ENCODE measurements at places on chromosomes 13 and 19.

GRCh38 chr13:44259045-44260027, 114.3 kb upstream of the SERP2 start:
- DNase-seq: peak; percentile 71

DNA sequence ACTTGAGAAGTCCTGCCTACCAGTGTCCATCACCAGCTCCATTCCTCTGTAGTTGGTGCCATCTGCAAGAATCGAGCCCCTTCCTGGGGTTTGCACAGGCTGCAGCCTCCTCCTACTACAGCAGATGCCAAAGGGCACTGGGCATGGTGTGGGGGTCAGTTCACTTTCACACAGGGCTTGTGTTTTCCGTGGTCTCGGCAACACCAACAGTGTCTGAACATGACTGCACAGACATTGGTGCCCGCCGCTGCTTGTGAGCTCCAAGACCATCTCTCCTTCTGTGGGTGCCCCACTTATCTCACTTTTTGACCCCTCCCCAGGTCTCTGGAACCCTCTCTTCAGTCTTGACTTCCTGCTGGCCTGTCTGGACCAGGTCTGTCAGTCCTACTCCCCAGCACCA, 15.2 kb downstream of the ZNF446 start:
- no peak for DNase-seq

DNA sequence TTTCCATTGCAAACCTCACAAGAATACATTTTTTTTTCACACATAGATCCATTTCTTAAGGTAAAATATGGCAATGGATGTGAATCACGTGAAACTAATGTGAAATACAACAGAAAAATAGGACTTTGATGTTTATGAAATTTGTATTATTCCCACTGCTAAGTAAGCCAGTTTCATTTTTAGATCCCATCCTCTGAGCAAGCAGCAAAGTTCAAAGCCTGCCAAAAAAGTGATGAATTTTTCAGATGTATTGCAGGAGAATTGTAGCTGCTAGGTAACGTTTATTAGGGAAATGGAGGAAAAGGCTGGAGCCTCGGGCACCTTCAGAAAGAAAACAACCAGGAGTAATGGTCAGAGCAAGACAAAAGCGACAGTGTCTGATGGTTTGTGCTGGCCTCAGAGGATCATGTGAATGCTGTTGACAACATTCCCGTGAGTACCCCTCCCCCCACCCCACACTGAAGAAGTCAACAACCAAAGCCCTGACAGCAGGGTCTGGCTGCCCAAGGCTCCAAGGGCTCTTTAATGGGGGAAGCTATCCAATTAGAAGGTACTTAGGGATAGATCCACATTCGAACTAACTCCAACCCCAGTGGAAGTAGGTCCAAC, 95.5 kb downstream of the OXGR1 start:
- no peak for DNase-seq

DNA sequence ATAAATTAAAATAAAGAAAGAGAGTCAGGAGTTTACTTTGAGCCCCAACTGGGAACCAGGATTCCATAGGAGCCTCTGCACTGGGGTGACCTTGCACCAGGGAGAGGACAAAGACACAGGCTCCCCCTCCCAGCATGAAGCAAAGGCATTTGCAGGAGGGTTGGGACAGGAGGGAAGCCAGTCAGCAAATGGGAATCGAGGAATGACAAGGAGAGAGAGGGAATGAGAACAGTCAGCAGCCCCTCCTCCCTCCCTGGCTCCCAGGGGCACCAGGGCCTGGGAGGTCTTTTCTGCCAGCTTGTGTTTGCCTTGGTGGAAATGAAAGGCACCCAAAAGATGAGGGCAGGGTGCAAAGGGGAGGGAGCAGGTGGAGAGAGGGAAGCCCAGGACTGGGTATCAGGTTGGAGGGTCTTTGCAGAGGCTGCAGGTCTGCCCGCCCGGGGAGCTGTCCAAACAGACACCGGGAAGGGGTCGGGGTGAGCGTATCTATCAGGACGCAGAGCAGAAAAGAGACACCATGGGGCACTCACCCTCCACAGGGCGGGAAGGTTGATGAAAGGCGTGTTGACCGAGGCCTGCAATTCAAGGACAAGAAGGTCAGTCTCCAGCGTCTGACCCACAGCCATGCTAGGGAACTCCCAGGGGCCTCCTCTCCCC, 3.8 kb downstream of the SBSN start:
- DNase-seq: no peak

GRCh38 chr13:40330950-40331349, 335.5 kb downstream of the FOXO1 start:
- DNase-seq: no peak

DNA sequence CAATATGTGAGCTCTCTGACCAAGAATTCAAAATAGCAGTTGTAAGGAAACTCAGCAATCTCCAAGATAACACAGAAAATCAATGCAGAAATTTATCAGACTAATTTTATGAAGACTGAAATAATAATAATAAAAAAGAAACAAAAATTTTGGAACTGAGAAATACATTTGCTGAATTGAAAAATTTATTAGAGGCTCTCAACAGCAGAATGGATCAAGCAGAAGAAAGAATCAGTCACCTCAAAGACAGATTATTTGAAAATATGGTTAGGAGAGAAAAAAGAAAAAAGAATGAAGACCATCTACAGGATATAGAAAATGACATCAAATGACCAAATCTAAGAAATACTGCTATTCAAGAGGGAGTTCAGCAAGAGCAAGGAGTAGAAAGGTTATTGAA, 75.6 kb downstream of the RFC3 start:
- no peak for DNase-seq

DNA sequence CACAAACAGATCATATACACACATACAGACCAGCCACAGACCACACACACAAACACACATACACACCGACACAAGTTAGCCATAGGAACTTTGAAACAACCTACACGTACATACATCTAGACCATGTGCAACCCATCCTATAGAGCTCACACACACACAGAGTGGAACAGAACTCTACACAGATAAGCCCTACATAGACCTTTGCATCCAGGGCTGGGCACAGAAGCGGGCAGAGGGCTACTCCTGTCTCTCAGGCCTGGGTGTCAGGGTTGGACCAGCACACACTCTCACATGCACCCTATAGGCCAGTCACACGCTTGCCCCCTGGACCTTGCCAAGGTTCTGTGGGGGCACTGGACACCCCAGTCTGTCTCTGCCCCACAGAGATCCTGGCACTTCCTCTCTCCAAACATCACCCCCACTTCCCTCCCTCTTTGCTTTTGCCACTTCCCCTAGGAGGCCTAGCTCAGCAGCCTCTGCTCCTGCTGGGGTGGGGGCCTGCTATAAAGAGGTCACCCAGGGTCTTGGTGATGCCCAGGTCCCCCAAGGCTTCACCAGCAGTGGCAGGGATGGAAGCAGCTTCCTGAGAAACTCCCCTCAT, 5.8 kb upstream of the JUNB start:
- no peak for DNase-seq

Data from stimulated activated CD4-positive, alpha-beta T cell treated with anti-CD3 and anti-CD28 coated beads, Interleukin-1b, Interleukin-23, amount 100 ng/mL, for 24 hours (primary cell).